ENCODE measurements at places on chromosomes 2 and 18.

GRCh38 chr2:204655101-204655500 is 109.8 kb downstream of the PARD3B start:
- no peak for DNase-seq

GRCh38 chr2:10906926-10907625 is 4.7 kb upstream of the KCNF1 start:
- no peak for DNase-seq

- DNase-seq: no peak
These were observed 46.0 kb downstream of the CYP27C1 start for GRCh38 chr2:127174136-127174535.

DNA sequence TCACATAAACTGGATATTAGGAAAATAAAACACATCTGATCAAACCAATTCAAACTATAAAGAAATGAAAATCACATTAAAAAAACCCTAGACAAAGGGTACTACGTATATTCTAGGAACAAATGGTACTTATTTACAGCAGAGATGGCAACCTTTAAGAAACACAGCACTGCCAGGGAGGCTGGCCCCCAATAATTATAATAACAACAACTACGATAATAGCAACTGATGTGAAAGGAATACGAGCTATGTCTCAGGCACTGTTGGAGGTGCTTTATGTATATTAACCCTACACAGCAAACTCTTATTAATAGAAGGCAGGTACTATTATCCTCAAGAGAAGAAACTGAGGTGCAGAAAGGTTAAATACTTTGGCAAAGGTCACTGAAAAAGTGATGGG is 193.9 kb downstream of the NBAS start:
- no peak for DNase-seq

DNA sequence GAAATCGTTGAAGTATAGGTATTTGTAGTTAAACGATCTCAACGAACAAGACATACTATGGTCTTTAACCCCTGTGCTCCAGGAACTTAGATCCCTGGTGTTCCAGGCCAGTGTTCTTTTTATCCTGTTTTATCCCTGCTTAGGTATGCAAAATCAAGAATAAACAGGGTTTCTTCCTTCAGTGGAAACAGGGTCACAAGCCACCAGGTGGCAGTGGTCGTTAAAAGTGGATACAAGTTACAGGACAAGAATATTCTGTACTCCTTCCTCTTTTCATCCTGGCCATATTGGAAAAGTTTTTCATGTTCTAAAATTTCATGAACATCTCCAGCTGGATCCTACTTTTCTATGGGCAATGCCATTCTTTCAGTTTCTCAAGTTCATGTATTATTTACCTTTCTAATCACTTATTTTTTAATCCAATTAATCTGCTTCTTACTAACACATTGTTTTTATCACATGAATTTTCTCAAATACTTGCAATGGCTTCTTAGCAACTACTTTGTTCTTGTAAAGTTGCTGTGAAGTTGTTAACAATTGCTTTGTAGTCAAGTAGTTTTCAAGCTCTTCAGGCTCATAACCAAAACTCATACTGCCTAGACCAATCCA is 16.4 kb upstream of the HNMT start:
- peak; percentile 73 for DNase-seq

- no peak for DNase-seq
These were observed 223.2 kb downstream of the LRATD1 start for GRCh38 chr2:14855751-14856150.

- DNase-seq: no peak
These were observed 98.2 kb upstream of the ASAP2 start for GRCh38 chr2:9108210-9108967.

DNA sequence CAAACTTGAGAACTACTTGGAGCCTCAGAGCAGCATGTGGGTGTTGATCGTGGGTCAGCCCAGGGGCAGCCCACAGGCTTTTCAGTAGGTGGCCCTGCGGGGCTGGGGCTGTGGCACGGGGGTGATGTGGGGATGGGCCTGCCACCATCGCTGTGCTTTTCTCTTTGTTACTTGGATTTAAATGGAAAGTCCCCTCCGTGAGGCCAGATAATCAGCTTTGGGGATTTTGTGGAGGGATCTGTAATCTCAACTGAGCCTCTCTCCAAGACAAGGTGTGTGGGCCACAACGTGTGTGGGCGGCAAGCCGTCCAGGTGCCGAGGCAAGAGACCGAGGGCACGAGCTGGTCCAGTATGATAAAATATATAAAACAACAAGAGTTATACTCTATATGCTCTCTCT is 16.7 kb downstream of the COLEC11 start:
- no peak for DNase-seq

GRCh38 chr2:32756074-32756727 is 128.4 kb downstream of the TTC27 start:
- no peak for DNase-seq

GRCh38 chr2:149185942-149186490 is 144.4 kb upstream of the LYPD6 start:
- no peak for DNase-seq

GRCh38 chr2:204027091-204027490 is 90.5 kb downstream of the ICOS start:
- no peak for DNase-seq

- DNase-seq: no peak
These were observed 30.7 kb downstream of the XRCC5 start for GRCh38 chr2:216139884-216140283.

DNA sequence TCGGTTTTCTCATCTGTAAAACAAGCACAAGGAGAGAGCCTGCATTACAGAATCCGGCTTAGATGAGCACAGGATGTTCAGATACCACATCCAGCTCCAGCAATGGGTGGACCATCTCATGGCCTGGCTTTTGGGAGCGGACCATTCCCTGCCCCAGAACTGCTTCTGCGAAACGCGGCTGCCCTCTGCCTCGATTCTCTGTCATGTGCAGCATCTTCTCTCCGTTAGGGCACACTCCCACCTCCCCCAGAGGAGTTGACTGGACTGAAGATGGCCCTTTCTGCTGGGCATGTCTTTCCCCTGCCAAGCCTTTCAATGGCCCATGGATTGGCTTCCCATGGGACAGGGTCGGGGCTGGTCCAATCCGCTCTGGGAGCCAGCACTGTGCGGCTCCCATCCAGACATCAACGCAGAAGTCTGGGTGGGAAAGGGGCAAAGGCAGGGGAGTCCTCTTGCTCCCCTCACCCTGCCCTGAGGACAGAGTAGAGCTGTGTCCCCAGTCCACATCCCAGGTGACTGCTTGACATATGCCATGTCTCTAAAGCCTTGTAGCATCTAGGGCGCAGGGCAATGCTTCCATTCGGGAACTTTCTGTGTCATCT is 14.3 kb upstream of the FAHD2A start:
- no peak for DNase-seq

GRCh38 chr2:223043164-223043941 is 8.6 kb upstream of the KCNE4 start:
- no peak for DNase-seq

DNA sequence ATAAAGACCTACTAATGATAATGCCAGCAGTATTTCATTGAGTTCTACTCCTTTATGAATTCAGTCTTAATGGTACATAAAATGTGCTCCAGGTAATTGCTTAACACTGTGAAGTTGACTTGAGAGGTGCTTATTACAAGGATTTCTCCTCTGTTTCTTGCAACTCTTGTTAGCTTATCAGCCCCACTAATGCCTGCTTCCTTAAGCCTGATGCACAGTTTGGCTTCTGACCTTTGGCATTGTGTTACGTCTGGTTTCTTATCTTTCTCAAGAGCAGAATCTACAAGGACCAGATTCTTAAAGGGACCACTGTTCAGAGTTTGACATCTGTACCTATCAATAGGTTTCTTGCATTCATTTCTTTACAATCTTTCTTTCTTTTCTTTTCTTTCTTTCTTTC is 223.9 kb upstream of the CWC22 start:
- DNase-seq: no peak

DNA sequence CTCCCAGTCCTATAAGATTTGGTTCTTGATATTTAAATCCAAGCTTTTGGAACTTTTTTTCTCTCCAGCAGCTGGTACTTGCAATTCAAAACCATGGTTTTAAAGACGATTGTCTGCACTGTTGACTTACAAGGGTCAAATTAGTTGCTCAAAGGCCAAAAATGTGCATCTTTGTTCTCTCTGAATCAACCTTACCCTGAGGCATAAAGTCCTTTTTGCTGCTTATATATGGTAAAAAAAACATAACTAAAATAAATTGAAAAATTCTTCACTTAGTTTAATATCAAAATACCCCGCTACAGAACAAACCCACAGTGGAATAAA is 592.7 kb downstream of the XIRP2 start:
- DNase-seq: no peak

DNA sequence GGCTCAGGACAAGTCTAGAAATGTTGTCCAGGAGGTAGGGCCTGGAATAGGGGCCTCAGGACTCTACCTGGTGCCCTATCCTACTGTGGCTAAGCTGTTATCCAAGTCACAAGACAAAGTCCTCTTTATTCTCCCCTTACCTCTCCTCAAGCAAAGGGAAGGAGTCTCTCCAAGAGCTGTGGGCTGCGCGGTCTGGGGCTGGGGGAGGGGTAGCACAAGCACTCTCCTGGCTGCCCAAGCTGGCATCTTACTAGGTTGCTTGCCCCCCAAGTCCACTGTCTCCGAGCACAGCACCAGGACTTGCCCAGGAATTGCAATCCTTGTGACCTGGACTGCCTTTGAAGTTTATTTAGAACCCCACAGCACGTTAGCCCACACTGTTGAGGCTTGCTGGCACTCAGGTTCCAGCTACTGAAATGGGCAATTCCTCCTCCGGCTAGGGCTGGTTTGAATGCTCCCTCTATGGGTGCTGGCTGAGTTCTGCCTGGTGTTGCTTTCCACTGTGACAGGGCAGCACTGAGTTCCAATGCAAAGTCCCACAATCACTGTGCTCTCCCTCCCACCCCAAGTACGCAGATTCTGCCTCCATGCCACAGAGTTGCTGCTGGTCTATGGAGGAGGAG is 18.5 kb downstream of the DHRS9 start:
- no peak for DNase-seq

- no peak for DNase-seq
These were observed at the start of gene CELF4 for GRCh38 chr18:37565101-37565976. Gene CELF4 (minus strand): TSS chr18:37565798.

GRCh38 chr2:72127401-72128058 is 20.1 kb downstream of the CYP26B1 start:
- DNase-seq: no peak

- no peak for DNase-seq
These were observed 135.4 kb downstream of the PHLPP1 start for GRCh38 chr18:62850619-62851306.

DNA sequence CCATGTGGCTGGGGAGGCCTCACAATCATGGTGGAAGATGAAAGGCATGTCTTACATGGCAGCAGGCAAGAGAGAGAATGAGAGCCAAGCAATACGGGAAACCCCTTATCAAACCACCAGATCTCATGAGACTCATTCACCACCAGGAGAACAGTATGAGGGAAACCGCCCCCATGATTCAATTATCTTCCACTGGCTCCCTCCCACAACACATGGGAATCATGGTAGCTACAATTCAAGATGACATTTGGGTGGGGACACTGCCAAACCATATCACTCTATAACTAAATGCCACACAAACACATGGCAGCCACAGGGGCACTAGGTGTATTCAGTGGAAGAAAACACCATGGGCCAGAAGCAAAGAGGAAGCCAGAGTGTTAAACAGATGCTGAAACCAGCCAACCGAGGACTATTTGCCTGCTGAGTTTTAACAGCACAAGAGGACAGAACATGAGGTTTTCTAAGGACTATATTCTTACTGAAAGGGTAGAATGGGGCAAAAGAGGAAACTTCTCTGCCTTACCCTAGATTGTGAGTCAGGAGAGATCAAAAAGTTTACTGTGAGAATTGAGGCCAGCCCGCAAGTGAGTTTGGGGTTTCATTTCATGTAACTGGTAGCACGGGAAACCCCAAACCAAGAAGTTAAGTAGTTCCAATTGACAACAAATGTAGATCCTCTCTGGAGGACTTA is 49.2 kb downstream of the SIGLEC15 start:
- DNase-seq: no peak

DNA sequence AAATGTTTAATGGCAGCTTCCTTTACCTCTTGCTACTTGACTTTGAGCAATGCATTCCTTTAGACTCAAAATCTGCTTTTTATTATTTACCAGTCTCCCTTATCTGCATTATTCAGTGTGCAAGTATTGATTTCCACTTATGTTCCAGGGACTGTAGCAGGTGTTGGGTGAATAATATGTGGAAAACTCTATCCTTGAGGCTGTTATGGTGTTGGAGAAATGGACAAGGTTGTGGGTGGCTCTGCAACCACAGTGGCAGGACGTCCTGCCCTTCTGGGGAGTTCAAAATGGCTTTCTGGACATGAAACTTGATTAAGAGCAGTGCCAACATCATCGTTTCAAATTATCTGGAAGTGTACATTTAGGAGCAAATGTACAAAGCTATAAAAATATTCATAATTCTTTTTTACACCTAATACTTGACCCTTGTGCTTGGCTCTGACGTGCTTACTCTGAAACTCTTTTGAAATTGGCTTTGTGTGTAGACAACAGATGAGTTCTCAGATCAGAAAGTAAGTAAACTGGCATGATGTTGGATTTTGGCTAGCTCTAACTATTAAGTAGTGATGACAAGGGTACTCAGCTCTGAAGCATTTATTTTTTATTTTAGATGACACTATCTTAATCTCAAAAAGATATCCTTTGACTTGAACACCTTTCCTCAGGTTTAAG is 766.2 kb downstream of the DPP10 start:
- DNase-seq: no peak

GRCh38 chr2:222521099-222521498 is 96.8 kb downstream of the SGPP2 start:
- no peak for DNase-seq

DNA sequence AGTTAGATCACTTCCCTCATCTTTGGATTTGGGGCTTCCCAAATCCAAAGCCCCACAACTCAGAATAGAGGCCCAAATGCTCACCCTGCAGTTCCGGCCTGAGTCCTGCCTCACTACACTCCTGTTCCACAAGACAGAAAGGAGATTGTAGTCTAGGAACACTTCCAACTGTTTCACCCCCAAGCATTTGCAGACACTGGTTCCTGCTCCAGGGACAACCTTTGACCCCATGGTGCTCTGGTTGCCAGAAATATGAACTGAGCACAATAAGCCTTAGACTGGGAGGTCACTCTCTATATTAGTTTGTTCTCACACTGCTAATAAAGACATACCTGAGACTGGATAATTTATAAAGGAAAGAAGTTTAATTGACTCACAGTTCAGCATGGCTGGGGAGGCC is 49.0 kb downstream of the HRH4 start:
- DNase-seq: no peak

GRCh38 chr2:109143214-109144187 is 14.5 kb downstream of the SH3RF3 start:
- no peak for DNase-seq

- DNase-seq: no peak
These were observed 35.7 kb downstream of the ZNF516 start for GRCh38 chr18:76459312-76459686.

GRCh38 chr2:134900151-134900550 is 18.5 kb upstream of the CCNT2 start:
- DNase-seq: no peak

GRCh38 chr2:229818230-229818629 is 103.6 kb downstream of the TRIP12 start:
- DNase-seq: no peak

DNA sequence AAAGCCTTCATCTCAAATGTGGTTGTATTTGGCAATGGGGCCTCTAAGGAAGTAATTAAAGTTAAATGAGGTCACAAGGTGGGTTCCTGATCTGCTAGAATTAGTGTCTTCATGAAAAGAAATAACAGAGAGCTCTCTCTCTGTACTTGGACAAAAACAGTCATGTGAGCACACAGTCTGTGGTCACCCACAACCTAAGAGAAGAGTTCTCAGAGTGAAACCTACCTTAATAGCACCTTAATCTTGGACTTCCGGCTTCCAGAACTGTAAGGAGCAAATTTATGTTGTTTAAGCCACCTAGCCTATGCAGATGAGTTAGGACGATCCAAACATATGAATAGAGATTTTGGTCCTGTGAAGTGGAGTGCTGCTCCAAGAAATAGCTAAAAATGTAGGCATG is 758.9 kb downstream of the LRRTM4 start:
- DNase-seq: no peak

All from posterior cingulate gyrus (tissue), 11 donors.